ENCODE measurements at places on chromosomes 12 and 14.

DNA sequence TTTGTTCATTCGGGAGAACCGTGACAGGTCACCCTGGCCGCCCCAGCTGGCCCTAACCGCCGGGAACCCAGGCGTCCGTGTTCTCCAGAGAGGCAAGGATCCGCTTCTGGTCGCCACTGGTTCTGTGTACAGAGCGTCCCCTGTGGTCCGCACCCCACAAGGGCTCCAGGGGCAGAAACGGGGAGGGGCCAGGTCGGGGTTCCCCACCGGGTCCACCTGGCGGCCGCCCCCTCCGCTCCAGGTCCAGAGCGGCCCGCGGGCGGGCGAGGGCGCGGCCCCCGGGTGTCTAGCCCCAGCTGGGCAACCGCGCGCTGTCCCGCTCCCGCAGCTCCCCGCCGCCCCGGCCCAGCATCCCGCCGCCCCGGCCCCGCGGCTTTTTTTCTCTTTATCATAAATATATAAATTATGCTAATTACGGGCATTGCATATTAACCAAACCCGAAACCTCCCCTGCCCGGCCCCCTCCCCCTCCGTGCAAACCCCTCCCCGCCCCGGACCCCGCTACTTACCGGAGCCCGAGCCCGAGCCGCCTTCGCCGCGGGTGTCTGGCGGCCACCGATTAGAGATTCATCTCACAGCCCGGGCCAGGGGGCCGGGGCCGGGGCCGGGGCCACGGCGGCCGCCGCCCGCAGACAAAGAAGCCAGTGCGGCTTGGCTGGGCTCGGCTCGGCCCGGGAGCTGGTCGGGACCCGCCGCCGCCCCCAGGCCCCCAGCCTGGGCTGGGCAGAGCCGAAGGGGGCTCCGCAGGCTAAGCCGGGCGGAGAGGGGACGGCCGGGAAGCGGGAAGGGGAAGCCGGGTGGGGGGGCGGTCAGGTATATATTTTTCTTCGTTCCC is 512 bp downstream of the POU6F1 start:
- DNase-seq, result peak; percentile 39

- no peak for DNase-seq
These were observed 74.4 kb downstream of the ANKS1B start for GRCh38 chr12:99910342-99910741.

DNA sequence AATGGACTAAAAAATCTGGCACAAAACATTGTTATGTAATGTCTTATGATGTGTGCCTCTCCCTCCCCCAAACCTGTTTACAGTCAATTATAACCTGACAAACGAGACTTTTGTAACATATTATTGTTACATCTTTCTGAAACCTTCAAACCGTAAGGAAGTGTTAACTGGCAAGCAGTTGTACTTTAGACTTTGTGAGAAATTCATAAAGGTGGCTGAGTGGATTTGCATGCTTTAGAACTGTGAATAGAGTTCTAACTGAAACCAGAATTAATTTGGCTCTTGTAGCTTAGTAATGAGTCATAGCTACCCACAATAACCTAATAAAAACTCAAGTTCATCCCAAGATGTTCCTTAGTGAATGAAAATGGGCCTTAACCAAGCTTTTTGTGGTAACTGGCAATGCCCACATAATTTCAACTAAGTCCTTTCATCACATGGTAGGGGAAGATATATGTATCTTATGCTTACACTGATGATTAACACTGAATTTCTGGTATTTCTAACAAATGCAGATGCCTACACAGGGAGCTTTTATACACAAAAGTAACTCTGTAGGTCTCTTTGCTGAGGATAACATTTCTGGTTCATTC is 29.7 kb downstream of the RAD9B start:
- no peak for DNase-seq

GRCh38 chr14:65446159-65446558 is 33.6 kb downstream of the FUT8 start:
- DNase-seq, result peak; percentile 89

GRCh38 chr12:122422730-122423257 is 325 bp upstream of the CLIP1 start:
- DNase-seq, result peak; percentile 87

DNA sequence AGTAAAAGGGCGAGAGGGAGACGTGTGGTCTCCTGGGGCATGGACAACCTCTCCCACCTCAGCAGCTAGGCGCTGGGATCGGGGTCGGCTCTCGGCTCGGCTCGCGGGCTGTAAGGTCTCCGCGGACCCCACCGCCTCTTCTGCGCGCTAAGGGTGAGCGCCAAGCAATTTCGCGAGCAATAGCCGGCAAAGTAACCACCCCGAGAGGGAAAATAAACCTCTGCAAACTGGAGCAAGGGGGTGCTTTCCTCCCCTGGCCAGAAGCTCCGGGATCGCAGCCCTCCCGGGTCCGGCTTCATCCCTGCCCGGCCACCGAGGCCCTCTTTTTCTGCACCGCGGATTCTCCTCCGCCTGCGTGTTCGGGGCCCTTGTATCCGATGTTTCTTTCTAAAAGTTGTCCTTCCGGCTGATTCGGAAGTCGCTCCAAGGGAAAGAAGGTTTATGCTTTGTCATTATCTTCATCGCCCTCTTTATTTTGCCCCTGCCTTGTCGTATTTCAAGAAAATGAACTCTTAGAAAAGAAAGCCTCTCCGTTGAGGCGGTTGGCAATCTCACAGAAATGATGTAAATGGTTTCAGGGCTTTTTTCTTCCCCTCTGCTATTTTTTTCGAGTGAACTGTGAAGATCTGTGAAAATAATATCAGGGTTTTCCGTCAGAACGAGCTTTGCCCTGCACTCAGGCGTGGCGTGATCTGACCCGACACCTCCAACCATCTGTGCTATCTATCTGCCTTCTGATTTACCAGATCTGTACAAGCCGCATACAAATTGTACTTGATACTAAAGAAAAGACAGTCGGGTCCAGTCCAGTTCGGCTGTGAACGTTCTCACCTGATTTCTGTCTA is 1.7 kb upstream of the SIX6 start:
- peak; percentile 16 for DNase-seq

- peak; percentile 98 for DNase-seq
These were observed 8.1 kb upstream of the P2RX7 start for GRCh38 chr12:121124402-121125109.

- DNase-seq, result no peak
These were observed 1.3 kb downstream of the GPR65 start for GRCh38 chr14:88005978-88006851.

- no peak for DNase-seq
These were observed 36.7 kb upstream of the PZP start for GRCh38 chr12:9244894-9245293.

- no peak for DNase-seq
These were observed 23.0 kb downstream of the MNAT1 start for GRCh38 chr14:60757567-60758002.

DNA sequence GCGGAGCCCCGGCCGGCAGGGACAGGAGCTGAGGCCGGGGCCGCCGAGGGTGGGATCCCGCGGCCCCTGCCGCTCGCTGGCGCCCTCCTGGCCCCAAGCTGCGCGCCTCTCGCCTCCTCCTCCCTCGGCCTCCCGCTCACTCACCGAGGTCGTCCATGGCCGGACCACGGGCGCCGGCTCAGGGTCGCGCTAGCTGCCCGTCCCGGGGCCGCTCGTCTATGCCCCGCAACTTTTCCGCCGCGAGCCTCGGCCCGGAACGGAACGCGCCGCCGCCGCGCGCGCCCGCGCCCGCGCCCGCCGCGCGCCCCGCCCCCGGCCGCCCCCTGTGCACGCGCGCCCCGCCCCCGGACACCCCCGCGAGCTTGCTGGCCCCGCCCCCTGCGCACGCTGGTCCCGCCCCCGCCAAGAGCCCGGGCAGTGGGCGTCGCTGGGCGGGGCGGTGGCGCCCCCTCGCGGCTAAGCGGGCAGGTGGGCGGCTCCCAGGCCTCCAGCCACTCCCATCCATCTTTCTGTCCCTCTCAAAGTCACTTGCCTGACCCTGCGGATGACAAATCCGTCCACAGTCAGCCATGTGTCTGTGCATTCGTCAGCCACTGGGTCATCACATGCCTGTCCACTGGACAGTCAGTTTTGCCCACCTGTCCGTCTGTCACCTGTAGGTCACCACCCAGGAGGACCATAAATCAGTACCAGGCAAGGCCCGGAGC is at the start of gene PXN:
Gene PXN (minus strand): TSS at position 258 of the 707 bp plus-strand sequence. CDS start 101 bp downstream, at position 157.
- peak; percentile 82 for DNase-seq

- DNase-seq, result no peak
These were observed 37.8 kb downstream of the EIF2S3B start for GRCh38 chr12:10543499-10543898.

DNA sequence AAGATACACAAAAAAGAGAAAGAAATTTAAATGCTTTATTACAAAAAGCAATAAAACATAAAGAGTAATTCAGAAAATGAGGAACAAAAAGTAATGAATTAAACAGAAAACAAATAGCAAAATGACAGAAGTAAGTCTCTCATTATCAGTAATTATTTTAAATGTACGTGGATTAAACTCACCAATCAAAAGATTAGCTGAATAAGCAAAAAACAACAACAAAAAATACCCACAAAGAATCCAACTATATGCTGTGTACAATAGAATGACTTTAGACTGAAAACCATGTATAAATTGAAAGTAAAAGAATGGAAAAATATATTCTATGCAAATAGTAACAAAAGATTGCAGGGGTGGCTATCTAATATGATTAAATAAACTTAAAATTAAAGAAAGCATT is 1006.8 kb downstream of the SLC16A7 start:
- no peak for DNase-seq

DNA sequence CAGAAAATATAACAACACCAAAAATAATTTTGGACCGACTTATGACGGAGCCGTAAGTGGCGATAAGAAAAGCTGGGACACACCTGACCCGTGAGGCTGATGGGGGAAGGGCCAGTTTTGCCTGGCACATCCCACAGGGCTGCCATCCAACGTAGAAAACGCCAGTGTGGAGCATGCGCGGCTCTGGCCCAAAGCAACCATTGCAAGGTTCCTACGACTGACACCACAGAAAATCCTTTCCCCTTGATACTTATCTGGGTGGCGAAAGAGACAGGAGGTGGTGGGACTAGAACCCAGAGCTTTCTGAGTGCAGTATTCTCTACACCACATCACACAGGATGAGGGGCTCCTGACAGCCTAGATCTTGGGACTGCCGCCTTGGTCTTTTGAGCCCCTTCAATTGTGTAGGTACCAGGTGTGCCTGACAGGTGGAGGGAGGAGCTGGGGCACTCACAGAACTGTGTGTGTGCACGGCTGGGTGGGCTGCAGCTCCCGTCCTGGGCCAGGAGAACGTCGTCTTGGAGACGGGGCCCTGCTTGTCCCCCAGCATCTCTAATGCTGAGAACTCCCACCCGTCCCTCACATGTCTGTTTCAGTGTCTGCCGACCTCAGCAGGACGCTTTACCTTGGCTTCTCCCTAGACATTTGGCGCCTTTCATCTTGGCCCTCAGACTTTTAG is 17.4 kb upstream of the CACNA2D4 start:
- no peak for DNase-seq

DNA sequence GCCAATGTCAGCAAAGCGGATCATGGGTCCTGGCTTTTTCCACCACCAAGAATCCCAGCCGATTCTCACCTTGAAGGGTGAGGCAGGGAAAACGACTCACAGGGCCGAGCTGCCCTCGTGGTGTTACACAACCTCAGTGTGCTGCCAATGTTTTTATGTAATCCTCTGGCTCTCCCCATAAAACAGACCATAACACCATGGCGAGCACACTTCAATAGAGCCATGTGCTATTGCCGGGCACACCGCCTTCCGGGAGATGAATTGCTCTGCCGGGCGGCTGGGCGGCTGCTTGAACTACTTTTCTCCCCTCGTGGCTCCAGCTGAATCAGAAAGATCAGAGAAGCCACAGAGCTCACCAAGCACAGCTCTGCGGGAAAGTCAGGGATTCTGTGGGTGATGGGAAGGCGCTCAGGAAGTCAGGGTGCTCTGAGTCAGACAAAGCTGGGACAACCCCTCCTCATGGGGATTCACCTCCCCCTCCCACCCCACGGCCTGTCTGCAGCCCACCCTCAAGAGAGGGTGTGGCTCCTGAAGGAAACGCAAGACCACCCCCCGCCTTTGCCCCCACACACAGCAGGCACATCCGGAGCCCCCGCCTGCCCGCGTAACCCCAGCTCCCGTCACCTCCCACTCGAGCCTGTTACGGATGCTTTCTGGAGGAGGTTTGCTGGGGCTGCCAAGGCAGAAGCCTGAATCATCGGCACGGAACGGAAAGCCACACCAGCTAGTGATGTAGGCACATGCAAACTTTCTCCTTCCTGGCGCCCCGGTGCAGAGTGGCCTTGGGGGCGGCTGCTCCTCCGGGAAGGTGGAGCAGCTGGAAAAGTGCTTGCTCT is 1.8 kb downstream of the GALNT9 start:
- DNase-seq, result peak; percentile 62

- no peak for DNase-seq
These were observed 78.5 kb downstream of the CCDC91 start for GRCh38 chr12:28268608-28269229.

GRCh38 chr12:121095544-121096198 is 37.0 kb upstream of the P2RX7 start:
- peak; percentile 63 for DNase-seq

GRCh38 chr12:89856431-89856830 is 147.8 kb upstream of the ATP2B1 start:
- DNase-seq, result no peak

- no peak for DNase-seq
These were observed 431.3 kb downstream of the NPAS3 start for GRCh38 chr14:33369972-33370371.

DNA sequence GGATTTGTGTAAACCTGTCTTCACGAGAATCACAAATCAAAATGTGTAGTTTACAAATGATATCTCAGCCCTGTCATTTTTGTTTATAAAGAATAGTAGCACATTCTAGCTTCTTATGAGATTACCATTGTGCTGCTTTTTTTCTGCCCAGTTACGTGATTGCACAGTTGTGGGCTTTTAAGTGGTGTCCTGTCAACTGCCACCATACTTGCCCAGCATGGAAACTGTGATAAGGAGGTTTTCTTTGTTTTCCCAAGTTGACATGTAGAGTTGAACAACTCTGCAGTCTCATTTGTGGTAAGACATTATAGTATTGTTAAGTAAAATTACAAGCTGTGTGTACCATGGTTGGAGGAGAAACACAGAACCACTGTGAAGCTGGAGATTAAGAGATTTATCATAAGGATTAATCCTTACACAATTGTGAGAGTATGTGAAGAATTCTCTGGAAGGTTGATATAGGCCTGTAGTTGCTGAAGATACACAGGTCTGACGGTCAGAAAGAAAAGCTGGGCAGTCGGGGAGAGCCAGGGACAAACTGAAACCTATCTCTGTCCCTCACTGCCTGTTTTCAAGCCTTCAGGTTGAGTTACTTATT is 12.2 kb downstream of the CHURC1 start:
- DNase-seq, result no peak

DNA sequence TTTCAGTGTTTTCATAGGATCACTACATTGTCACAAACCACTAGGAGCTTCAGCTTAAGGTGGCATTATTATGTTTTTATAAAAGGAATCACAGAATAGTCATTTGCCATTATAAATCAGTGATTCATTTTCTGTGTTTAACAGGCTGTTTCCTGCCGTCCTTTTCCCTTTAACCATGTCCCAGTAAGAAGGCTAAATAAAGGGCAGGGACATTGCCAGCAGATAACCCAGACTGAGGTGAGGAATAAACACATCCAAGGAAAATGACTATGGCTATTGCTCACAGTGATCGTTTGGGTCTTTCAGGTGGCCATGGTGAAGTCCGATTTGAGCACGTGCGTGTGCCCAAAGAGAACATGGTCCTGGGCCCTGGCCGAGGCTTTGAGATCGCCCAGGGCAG is 17.9 kb upstream of the ALDH2 start:
- DNase-seq, result no peak

- DNase-seq, result peak; percentile 19
These were observed 112.8 kb downstream of the SYT1 start for GRCh38 chr12:78977304-78977867.

GRCh38 chr14:61720294-61720661 is 25.0 kb downstream of the HIF1A start:
- no peak for DNase-seq

GRCh38 chr12:24991209-24992049 is 42.5 kb upstream of the BCAT1 start:
- DNase-seq, result peak; percentile 51
